ENCODE measurements at places on chromosomes 2 and 18.

DNA sequence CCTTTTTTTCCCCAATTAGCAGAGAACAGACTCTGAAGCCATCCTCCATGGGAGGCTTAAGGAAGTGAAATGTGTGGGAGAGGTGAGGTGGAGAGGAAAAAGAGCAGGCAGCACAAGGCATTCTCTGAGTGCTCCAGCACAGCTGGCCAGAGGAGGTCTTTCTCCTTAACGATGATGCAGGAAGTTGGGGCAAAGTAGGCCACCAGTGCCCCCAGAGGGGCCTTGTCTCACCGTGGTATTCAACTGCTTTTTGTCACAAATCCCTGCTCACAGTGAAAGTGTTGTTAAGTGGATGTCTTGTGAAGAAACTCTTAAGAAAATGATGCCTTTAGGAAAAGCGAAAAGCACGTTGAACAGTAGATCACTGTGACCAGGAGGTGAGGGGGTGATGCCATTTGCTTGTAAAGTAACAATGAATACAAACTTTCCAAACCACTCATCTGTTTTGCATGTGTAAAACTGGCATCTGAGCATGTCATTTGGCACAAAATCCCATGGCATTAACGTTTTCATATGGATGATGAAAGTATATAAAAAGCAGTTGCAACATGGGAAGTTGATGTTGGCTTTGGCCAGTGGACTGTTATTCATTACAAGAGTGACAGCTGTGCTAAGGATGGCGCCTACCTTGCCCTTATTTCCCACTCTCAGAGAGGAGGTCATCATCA, 49.2 kb upstream of the CDC42EP3 start:
- DNase-seq: no peak

GRCh38 chr2:223052548-223053483, 826 bp downstream of the KCNE4 start:
- no peak for DNase-seq

- no peak for DNase-seq
Observed at GRCh38 chr2:112772322-112772721, 7.9 kb upstream of the CKAP2L start.

DNA sequence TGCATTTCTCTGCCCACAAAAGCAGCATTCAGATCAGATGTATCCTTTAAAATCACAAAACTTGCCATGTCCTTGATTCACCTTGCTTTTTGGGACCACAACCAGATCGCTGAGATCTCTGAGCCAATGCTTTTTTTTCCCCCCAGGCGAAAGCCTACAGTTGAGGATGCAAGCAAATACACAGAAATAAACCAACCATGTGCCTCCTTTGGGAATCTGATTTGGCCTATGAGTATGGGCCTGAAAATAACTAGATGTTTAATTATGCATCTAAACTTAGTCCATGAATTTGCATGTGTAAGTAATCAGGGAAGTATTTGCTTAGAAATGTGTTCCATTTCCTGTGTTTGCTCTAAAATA, 49.7 kb upstream of the CDC42EP3 start:
- DNase-seq: no peak

DNA sequence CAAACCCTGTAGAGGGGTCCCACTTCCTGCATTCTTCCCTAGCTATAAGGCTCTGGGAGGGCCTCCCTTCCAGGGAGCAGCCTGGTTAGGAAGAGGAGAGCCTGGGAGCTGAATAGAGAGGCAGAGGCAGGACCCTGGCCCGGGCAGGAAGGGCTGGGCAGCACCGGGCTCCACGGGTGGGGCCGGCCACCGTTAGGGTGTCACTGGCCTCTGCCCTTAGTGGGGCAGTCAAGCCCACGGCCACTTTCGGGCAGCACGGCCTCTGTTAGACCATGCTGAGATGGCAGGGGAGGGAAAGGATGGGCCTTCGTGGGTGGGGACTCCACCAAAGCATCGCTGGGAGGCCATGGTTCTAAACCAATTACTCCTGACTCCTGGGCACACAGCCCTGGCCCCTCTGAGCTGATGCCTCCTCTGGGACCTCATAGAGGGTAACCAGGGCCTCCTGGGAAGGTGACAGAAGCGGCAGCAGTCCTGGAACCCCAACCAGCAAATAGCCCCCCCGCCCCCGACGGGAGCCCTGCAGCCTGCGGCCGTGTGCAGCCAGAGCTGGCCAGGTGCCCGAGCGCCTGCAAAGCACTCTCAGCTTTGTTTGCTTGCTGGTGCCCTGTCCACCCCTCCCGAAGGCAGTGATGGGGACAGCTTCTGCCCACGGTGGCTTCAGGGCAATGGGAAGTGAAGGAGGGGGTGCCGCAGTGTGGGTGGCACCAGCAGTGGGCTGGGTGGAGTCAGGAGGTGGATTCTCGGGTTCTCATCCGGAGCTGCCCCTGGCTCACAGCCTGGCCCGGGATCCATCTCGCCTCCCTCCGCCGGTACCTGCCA, 16.3 kb upstream of the HPCAL1 start:
- no peak for DNase-seq

DNA sequence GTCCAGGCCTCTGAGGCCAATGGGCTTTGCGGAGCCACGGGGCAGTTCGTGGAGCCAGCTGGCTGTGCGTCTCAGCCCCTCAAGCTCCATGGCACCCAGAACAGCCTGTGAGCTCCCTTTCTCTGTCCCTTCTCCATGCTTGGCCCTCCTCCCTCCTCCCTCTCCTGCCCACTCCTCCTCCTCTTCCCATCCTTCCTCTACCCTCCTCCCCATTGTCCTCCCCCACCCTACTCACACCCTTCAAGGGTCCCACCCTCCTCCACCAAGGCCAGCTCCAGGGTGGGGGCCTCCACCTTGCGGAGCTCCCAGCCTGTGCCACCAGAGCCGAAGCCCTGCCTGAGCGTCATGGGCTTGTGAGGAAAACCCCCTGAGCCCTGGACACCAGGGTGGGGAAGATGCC, 269.0 kb downstream of the ATAD2B start:
- no peak for DNase-seq

- no peak for DNase-seq
Observed at GRCh38 chr18:76188097-76188496, 306.9 kb downstream of the ZNF516 start.

DNA sequence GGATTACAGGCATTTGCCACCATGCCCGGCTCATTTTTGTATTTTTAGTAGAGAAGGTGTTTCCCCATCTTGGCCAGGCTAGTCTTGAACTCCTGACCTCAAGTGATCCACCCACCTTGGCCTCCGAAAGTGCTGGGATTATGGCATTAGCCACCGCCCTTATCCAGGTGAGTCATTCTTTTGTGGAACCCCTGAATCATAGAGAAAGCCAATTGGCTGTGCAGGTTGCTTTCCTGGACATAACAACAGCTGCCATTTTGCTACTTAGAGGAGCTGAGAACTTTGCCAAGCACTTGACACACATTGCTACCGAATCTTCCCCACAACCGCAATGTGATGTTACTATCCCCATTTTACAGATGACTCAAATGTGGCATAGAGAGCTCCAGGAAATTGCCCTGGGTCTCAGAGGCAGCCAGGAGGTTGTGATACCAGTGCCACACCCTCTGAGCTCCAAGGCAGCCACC, 36.0 kb downstream of the SETBP1 start:
- no peak for DNase-seq

DNA sequence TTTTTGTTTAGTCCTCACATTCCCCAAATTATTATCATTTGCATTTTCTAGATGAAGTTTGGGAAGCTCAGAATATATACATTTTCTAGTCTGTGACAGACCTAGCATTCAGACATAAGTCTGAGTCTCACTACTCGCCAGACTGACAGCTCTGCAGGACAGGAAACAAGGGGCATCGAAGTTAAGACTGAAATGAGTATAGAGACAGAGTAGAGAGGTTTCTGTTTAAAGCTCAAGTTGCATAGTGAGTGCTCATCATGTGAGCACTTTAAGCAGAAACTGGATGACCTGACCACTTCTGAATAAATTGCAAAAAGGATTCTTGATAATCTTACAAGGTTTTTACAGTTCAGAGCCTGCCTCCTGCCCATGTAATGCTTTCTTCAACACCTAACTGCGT, 1.1 kb downstream of the HADHB start:
- DNase-seq: no peak

- peak; percentile 56 for DNase-seq
Observed at GRCh38 chr2:12416600-12416999, 300.1 kb upstream of the TRIB2 start.

GRCh38 chr2:172131713-172132555, 29.2 kb upstream of the DLX2 start:
- no peak for DNase-seq

- no peak for DNase-seq
Observed at GRCh38 chr2:5877360-5877759, 185.2 kb downstream of the SOX11 start.

- DNase-seq: no peak
Observed at GRCh38 chr2:85655961-85656417, 12.0 kb downstream of the SFTPB start.

DNA sequence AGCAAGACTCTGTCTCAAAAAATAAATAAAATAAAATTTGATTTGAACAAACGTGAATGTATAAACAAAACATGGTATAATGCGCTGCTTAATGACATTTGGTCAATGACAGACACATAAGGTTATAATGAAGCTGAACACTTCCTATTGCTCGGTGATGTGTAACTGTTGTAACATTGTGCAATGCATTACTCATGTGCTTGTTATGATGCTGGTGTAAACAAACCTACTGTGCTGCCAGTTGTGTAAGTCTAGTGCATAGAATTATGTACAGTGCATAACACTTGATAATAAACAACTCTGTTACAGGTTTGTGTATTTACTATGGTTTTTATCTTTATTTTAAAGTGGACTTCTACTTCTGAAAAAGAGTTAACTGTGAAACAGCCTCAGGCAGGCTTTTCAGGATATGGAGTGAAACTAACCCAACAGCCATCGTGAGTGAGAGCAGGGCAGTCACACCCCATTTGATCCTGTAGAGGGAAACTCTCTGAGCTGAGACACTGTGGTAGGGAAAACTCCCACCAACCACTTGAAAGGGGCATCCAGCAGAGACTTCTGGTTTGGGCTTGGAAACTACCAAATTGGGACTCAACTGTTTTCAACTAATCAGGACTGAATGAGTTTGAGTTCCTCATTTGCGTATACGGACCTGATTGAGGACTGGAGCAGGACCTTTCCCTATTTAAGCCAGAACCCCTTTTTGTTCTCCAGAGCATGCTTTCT, 8.7 kb upstream of the RPRD1A start:
- no peak for DNase-seq

DNA sequence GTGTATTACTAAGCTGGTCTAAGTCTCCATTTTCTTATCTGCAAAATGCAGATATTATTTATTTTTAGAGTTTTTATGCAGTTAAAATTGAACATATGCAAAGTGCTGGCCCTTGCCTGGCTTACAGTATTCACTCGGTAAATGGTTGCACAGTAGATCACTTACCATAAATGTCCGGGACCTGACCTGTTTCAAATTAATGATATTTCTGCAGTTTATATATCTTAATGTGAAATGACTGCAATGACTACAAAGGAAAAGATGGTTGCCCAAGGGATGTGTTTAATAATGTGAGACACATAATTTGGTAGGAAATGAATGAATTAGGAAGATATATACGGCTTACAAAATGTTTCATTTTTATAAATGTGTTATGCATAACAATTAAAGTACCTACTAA, 37.1 kb downstream of the LRRC30 start:
- DNase-seq: no peak

GRCh38 chr2:182228073-182228473, 198.8 kb downstream of the PDE1A start:
- no peak for DNase-seq

- no peak for DNase-seq
Observed at GRCh38 chr18:63843008-63843407, 44.5 kb upstream of the SERPINB2 start.

DNA sequence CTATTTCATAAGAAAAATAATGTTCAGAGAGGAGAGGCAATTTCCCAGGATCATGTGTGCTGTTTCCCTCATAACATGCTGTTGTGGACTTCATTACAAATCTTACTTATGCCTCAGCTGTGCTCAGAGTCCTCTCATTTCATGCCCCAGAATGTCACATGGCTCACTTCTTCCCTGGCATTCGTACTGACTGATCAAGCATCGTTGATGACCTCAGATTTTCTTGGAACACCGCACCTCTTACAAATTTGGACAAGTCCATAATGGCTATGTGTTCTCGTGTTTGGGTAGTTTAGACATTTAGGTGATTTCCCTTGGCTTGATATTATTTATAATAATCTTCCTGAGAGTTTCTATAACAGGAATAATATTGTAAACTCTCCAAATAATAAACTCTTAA, 32.9 kb downstream of the SERPINB7 start:
- DNase-seq: no peak

- DNase-seq: no peak
Observed at GRCh38 chr18:25334588-25334987, 17.4 kb downstream of the ZNF521 start.

DNA sequence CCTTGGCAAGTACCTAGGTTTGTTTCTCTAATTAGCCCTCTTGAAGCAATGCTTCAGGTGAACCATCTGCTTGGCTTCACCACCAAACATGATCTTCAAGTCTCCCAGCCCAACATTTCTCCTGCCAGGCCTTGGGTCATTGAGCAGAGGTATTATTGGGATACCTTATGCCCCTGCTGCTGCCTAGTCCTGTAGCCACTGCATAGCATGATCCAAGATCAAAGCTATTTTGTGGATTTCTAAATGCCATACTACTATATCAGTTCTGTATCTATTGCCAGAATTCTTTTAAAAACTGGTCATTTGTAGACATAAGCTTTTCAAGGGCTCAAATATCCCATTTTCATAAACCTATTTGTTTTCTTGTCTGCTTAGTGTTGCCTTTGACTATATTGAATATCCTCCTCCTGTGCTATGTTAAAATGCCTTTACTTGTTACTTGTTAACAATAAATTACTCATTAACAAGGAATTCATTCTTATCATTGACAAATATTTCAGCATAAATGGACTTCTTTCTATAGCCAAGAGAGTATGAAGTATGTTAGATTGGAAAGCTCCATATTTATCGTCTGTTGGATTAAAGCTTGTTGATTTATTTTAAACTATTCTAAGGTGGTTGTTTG, 204.5 kb upstream of the RBBP8 start:
- no peak for DNase-seq

DNA sequence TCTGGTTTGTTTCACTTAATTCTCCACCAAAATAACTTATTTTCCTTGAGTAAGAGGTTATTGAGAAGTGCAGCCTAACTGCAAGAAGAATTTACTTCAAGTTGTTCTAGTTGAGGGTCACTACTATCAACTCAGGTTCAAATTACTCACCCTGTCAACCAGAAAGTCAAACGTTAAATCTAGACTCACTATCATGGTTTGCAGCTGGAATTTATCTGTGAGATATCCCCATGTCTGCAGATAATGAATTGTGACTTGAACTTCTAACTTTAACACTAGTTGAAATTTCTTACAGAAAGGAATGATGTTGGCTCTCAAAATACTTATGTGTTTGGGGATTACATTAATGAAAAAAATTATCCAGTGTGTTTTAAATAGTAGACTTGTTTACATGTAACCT, 1145.7 kb upstream of the NXPH2 start:
- no peak for DNase-seq
